ENCODE measurements at places on chromosomes 16 and 17.

- no peak for DNase-seq
Measured at GRCh38 chr16:81810361-81810760, 31.3 kb downstream of the PLCG2 start.

DNA sequence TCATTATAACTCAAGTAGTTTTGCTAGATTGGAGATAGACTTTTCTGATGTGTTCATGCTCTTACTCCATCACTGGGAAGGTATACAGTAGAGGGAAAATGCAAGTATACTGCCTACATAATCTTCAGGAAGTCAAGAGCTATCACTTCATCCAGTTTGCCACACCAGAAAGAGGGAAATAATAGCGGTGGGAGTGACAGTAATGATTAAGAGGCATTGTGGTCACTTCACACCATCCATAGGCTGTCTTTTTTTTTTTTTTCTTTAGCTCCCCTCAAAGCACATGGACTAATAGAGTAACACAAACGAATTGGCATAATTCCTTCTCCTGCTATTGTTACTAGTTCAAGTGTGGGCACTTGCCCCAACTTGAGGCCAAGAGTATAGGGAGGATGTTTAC lies 28.4 kb upstream of the HLF start:
- DNase-seq, result no peak

DNA sequence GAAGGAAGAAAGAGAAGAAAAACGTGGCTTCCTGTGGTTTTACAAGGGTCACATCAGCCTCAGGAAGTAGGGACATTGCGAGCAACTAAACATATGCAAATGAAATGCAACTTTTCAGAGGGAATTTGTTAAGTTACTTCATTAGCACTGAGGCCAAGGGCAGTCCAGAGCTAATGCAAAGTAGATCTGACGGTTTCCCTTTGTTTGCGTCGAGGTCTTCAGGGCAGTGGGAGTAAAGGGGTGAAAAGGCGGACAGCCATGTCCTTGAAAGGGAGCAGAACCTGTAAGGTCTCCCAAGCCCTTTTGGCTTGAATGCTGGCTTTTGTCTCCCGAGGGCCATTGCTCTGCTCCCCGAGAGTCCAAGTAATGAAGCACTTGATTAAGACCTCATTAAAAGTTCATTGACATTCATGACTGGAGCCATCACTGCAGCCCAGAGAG lies 85.0 kb downstream of the PMP22 start:
- peak; percentile 76 for DNase-seq

GRCh38 chr17:57107498-57108101 lies 22.6 kb downstream of the AKAP1 start:
- no peak for DNase-seq

- DNase-seq, result no peak
Measured at GRCh38 chr17:10633738-10634379, 23.2 kb downstream of the MYH3 start.

GRCh38 chr17:72518753-72519597 lies 398.2 kb downstream of the SOX9 start:
- DNase-seq, result no peak

GRCh38 chr16:7438601-7439000 lies 106.0 kb downstream of the RBFOX1 start:
- DNase-seq, result no peak

DNA sequence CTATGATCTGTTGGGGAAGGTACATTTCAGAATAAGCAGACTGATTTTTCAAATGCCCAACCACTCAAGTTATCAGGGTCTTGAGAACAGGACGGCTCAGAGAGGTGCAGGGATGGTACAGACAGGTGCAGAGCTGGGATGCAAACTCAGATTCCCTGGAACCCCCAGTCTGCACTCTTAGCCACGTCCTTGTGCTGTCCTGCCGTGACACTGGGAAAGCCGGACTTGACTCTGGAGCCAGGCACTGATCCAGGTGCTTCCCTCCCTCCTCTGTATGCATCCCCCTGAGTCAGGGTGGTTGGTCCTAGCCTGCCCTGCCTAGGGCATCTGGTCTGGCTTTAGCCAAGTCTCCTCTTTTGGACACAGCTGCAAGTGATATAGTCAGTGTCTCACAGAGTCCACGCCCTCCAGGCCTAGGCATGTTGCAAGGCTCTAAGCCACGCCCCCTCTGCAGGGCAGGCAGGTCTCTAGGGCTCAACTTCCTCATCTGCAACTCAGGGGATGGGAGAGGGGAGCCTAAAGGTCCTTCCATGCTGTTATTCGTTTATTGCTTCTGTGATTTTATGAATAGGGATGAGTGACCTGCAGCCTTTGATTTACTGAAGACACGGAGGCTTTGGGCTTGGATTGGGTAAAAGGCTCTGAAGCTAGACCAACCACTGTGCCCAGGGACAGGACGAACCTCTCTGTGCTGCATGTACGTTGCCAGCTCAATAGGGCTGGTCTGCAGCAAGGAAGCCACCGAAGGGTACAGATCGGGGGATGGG lies 97.3 kb downstream of the SDK2 start:
- peak; percentile 79 for DNase-seq

DNA sequence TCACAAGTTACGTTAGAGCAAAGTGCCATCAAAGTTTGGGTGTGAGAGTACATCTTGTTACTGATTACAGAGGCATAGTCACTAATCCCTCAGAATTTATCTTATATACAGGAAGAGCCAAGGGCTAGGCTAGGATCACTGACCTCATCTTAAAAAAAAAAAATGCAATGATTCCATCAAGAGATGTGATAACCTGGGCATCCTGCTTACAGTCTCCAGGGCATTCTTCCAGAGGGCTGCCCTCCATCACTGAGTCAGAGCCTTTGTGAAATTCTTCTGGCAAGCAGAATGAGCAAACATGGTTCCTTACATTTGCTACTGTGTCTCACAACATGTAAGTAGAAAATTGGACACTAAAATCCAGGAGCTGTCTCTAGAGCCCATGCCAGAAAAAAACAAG lies 410.6 kb downstream of the ZFHX3 start:
- DNase-seq, result no peak

GRCh38 chr17:16406742-16407674 lies 8.4 kb upstream of the TRPV2 start:
- peak; percentile 96 for DNase-seq

DNA sequence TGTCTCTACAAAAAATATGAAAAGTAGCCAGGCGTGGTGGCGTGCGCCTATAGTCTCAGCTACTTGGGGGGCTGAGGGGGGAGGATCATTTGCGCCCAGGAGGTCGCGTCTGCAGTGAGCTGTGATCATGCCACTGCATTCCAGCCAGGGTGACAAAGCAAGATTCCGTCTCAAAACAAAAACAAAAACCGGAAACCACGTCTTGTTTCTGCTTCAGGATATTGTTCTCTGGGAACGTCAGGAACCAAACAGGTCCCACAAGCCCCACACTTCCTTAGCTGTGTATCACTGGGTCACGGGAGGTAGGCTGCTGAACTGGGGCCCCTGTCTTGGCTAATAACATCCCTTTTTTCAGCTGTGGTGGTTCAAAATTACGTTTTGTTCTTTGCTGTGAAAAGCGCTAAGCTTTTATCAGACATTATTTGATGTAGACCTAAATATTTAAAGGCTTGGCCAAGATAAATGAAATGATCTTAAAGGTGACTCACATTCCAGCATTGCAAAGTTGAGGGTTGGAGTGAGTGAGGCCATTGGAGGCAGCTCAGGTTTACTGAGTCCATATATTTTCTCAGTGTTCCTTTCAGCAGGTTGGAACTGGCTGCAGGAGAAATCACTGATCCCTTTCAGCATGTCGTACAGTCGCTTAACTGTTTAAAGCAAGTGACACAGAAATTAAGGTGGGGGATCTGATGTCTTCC lies 16.4 kb upstream of the SEC14L1 start:
- no peak for DNase-seq

Measured in GM23338 (cell line).